ENCODE measurements at places on chromosomes 1 and 21.

DNA sequence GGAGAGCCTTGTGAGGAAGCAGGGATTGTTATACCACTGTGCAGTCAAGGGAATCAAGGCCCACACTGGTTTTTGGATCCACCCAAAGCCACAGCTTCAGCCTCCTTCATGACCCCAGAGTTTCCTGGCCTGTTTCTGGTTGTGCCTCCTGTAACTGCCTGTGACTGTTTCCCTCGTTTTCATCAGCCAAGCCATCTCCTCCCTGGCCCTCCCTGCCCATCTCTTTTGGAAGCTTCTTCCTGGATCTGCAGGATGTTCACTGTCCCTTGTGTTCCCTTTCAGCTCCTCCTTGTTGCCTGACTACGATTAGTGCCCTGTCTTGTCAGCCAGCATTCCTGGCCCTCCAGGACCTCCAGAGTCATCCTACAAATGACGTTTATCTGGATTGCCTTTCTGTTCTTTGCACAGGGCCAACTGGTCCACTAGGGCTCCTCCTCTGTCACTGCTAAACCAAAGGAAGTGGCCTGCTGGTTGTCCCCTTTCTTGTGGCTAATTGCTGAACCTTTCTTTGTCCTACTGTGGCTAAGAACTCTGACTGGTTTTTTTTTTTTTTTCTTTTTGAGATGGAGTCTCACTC, 17.9 kb downstream of the SFT2D2 start:
- no peak for DNase-seq

DNA sequence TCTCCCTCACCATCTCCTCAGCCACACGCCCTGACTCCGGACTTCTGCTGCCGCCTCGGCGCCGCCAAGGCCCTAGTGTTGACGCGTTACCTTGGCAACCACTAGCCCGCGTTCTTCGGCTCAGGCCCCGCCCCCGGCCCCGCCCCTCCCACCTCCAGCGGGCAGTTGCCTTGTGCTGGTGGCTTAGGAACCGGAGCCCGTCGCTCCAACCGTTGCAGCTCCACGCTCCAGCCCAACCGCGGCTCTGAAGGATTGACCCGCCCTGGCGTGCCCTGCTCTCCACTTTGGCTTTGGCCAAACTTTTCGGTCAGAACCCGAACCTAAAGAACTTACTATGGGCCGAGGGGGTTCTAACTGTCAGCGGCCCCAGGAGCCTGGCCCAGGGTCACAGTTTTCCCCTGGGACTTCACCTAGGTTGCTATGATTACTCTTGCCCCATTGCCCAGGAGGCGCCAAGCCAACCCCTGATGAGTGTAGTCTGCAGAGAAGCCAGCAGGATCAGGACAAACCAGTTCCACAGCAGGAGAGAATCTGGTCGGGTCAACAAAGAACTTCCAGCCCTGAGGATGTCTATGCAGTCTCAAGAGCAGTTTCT, at the start of gene CFAP45:
CFAP45 (minus strand) TSS at position 80 of the 595 bp plus-strand sequence; CDS start at position 13, 67 bp downstream.
- DNase-seq = no peak

DNA sequence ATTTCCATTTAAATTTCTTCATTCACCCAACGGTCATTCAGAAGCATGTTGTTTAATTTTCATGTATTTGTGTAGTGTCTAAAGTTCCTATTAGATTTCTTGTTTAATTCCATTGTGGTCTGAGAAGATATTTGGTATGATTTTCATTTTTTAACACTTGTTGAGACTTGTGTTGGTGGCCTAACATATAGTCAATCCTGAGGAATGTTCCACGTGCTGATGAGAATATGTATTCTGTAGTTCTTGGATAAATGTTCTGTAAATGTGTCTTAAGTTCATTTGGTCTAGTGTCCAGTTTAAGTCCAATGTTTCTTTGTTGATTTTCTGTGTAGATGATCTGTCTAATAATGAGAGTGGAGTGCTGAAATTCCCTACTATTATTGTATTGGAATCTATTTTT, 22.7 kb upstream of the LCE5A start:
- no peak for DNase-seq

DNA sequence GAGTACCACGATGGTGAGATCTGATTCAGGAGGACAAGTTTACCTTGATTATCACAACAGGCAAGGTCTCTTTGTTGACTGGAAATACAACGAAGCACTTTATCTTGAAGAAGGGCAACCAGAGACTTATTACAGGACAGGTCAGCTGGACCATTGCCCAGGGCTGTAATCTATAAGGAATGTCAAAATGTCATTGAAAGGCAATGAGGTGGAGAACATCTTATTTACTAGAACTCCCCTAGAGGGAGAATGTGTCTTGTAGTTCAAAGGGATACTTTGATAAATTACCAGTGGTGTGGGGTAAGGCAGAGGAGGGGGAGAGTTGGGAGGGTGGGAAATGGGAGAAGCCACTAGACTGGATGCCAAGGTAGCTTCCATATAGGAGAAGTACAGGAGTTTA, 212.3 kb downstream of the NCAM2 start:
- no peak for DNase-seq

Data from stimulated activated CD8-positive, alpha-beta memory T cell treated with anti-CD3 and anti-CD28 coated beads, Interleukin-4, amount 100 ng/mL, for 4 hours (primary cell).